ENCODE measurements at places on chromosomes 6 and 20.
A peak's percentile ranks its signal among the peaks of the same experiment; 100 is the strongest.

- DNase-seq = peak; percentile 76
Observed at GRCh38 chr20:46562373-46563169, 12.1 kb upstream of the OCSTAMP start.

- no peak for DNase-seq
Observed at GRCh38 chr6:21046276-21046675, 512.0 kb downstream of the CDKAL1 start.

DNA sequence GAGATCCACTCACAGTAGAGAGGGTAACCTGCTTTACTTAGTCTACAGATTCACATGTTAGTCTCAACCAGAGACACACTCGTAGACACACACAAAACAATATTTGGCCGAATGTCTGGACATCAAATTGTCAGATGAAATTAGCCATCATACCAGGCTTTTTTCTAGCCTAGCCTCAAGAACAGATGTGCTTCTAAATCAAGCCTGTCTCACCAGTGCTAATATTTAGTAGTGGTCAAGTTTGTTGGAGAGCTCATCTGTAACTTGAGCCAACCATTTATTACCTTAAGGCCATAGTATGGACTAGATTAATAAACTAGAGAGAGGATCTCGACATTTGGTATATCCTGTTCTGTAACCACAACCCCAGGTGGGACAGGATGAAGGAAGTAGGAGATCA, 1118.8 kb upstream of the MAP3K7 start:
- DNase-seq = no peak

GRCh38 chr20:20859510-20859909, 147.1 kb upstream of the RALGAPA2 start:
- DNase-seq = no peak

DNA sequence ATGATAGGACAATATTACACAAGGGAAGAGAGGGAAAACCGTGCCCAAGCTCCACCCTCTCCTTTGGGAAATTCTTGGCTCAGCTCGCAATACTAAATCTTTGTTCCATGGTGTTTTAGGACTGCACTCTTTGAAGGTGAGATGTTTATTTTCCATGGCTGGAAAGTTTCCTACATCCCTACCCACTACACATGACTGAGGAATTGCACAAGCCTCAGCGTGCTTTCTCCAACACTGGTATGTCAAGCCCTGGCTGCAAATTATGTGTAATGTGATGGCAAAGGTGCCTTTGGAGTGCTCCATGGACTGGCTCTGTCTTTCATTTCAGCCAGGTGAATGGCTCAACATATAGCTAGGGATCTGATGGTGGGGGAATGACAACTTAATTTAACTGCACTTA, 134.3 kb downstream of the ISM1 start:
- no peak for DNase-seq

- DNase-seq = no peak
Observed at GRCh38 chr6:5749651-5750215, 257.0 kb downstream of the NRN1 start.

- DNase-seq = no peak
Observed at GRCh38 chr6:20313051-20313450, 88.6 kb upstream of the E2F3 start.

DNA sequence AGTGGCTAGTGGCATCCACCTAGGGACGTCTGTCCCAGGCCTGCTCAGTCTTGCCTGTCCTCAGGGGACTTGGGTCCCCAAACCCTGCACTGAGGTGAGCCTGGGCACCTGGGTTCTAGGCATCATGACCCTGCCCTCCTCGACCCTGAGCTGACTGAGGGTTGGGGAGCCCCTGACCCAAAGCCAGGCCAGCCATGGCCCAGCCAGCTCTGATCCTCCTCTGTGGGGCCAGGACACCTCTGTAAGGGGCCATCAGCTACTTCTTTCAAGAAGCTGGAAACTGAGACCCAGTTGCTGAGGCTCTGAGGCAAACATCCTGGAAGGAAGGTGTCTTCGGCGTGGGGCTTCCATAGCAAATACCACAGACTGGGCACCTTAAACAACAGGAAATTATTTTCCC, 329.3 kb downstream of the QKI start:
- no peak for DNase-seq

DNA sequence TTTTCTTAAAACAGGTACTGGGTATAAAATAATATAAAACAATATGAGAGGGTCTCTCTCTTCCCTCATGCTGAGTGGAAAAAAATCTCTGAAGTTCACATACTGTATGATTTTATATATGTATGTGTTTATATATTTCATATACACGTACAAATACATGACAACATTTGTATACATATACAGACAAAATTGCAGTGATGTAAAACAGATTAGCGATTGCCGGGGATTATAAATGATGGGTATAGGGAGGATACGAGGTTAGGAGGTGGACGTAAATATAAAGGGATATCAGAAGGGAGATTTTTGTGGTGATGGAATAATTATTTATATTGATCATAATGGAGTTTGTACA, 194.8 kb upstream of the PRSS16 start:
- DNase-seq = no peak

DNA sequence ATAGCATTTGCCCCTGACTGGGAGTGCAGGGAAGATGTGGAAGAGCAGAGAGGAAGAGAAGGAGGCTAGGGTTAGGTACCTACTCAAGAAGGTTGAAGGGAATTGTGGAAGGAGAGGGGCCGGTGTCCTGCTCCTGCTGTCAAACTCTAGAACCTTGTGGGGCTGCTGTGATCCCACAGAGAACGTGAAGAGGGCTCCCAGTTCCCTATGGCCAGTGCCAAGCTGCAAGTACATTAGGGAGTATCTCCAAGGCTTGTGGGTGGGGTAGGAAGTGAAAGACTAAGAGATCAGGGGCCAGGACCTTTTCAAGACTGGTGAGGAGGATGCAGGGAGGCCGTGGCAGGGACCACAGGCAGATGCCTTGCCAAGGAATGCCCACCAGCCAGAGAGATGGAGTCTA, 263.4 kb downstream of the CDH26 start:
- DNase-seq = no peak

- DNase-seq = no peak
Observed at GRCh38 chr6:10771371-10771894, 23.8 kb downstream of the TMEM14B start.

DNA sequence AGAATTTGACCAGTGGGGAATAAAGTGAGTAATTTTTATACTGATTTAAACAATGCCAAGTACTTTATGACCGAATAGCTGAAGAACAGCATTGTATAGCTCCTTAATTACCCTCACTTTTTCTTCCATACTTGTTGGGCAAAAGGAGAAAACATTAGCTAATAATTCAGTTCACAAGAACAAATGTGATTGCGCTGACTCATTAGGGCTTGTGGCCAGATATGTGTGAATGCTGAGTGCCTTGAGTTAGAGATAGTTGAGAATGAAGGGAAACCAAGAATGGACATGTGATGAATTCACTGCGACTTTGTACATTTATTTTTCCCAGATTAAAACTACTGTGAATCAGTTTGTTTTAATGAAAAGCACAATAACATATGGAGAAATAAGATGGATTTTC, 669.4 kb downstream of the TFAP2A start:
- DNase-seq = no peak

DNA sequence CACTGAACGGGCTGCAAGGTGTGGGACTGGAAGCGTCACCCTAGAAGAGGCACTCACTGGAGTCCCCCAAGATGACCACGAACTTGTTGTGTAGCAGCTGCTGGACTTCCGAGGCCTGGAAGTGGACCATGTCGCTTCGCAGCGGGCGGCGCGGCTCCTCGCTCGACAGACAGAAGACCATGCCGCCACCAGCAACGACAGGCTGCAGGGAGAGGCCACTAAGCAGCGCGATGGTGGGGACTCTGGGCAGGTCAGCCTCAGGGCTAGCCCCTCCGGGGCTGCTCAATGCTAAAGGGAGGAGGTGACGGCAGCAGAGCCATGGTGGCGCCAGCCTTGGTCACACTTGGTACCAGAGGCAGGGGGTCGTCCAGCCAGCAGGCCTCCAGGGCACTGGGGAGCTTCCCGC, 720 bp downstream of the PCED1A start:
- no peak for DNase-seq

- no peak for DNase-seq
Observed at GRCh38 chr20:48047447-48047846, 262.2 kb upstream of the SULF2 start.

DNA sequence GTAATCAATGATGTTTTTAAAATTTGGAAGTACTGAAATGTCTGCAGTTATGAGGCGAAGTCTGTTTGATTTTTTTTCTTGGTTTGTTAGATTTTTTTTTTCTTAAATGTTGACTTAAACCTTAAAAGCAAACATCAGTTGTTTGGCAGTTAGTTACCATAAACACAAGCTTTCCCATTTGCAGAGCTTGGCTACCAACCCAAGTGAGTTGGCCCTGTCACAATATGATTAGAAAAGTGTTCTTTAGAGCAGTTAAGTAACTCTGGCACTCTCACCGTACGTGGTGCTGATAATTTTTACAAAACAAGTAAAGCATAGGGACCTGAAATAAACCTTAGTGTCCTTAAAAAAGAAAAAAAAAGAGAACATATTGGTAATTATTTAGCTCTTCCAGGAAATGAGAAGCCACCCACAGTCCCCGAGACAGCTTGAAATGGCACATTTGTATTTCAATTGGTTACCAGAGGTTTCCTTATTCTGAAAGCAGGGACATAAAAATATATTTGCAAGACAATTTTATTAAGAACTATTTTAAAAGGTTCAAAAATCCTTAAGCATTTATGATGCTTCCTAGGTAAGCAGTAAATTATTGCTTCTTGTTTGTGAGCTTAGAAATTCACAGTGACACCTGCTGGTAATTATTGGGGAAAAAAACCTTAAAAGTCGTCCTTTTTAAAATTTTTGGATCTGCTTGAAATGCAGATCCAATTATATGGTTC, 3.9 kb downstream of the HEY2 start:
- no peak for DNase-seq

GRCh38 chr6:149614337-149614736, 34.2 kb downstream of the KATNA1 start:
- DNase-seq = no peak

DNA sequence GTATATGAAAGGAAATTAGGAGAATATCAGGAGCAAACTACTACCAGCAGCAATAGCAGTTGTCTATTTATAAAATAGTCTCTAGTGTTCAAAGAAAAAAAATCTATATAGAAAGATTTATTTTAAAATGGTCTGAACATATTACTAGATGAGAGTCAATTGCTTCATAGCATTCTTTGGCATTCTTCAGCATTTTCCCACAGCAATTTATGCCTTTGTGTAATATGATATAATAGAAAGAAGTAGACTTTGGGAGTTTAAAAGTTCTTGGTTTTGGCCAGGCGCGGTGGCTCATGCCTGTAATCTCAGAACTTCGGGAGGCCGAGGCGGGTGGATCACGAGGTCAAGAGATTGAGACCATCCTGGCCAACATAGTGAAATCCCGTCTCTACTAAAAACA, 157.0 kb upstream of the PLN start:
- DNase-seq = no peak

- DNase-seq = no peak
Observed at GRCh38 chr6:150934380-150934779, 68.9 kb downstream of the MTHFD1L start.

DNA sequence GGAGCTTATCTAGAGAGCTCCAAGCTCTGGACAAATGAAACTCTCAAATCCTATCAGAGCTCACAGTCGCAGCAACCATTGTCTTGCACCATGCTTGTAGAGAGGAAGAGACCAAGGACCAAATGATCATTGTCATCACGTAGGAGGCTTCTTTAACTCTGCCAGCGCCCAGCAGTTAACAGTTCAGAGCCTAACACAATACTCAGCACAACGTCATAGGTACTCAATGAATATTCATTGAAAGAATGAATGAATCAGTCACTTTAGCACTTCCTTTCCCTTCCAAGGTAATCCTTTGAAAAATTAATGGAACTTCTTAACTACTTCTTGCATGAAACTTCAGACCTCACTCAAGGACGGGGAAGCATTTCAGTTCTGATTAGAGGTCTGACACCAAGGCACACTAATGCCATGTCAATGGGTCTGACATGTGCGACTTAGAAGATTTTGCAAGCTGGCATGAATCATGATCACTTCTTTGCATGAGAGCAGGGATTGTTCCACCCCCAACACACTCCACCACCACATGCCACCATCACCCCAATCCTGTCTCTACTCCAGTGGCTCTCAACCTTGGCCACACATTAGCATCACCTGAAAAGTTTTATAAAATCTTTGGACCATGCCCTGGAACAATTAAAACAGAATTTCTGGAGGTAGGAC, 45.1 kb downstream of the KHDC1L start:
- no peak for DNase-seq

GRCh38 chr20:8062756-8063155, 43.2 kb upstream of the TMX4 start:
- no peak for DNase-seq

DNA sequence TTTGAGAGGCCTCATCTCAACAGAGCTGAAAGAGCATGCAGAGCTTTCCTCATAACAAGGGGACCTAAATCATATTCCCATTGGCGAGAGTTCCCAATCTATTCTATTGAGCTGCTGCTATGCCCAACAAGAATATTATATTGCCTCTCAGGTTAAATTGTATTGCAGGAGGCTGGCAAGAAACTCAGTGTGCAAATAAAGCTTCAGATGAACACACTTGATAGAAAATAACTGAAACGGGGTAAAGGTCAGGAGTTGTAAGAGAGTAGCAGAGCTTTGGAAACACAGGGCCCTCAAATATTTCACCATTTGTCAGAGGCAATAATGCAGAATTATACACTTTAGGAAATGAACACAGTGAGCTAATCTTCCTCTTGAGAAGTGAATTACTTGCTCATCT, 364.3 kb upstream of the SPTLC3 start:
- DNase-seq = no peak

Measured in occipital lobe (tissue), 3 donors.